ENCODE measurements at places on chromosomes 6 and 20. TPM values are rescaled to one million over a fixed set of nuclear protein-coding genes. Genes with fewer than 3 reads are reported as not detected.

TNFRSF6B gene
- total RNA-seq = 0.47 TPM

NANP gene
- 3.2 TPM for total RNA-seq

SLC23A2 gene
- total RNA-seq = 6.6 TPM

DNA sequence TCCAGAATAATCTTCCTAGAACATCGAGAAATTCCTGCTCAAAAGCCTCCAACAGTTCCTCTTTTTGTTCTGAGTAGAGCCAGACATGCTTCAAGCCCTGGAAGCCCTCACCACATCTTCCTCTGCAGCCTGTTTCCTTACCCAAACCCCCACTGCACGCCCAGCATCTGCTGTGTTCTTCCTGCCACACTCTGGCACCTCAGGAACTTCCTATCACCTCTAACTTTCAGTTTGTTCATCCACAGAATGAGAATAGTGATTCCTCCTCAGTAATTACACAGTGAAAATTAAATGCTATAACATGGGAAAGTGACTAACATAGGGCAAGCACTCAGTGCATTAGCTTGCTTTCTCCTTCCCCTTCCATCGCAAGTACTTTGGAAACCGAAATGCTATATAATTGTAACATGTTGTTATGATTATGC is 26.3 kb downstream of the C6orf89 start:
- H3K27me3 ChIP-seq = no peaks in the 10 kb centered on the region
- peaks cover 25% of the 10 kb centered on the region for H3K4me1 ChIP-seq
- H3K27ac ChIP-seq = peak overlapping the region; percentile 63
- no peak for DNase-seq

DNA sequence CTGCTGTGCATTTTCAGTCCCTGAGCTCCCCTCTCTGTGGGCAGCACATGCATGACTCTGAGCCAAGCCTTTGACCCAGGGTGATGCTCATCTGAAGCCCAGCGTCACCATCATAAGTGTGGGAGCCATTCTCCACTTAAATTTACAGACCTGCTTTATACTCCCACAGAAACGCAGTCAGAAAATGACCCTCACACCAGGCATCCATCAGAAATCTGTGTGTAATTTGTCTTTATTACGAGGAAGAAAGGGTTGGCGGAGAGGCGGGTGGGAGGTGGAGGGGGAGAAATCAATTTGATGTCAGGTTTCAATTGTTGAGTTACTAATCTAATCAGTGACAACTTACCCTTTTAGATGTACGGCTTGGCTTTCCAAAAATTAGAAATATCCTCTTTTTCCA is 353.6 kb downstream of the MAFB start:
- H3K4me1 ChIP-seq = no peaks in the 10 kb centered on the region
- no peak overlapping the region for H3K27ac ChIP-seq
- no peak overlapping the region for H3K4me3 ChIP-seq
- H3K36me3 ChIP-seq = no peaks in the 10 kb centered on the region

- no peak for DNase-seq
- H3K36me3 ChIP-seq = no peaks in the 10 kb centered on the region
- H3K4me3 ChIP-seq = no peak overlapping the region
- peaks cover 13% of the 10 kb centered on the region for H3K4me1 ChIP-seq
These were observed 891.7 kb downstream of the C6orf118 start for GRCh38 chr6:164417537-164418261.

GRCh38 chr20:24479595-24479994 is 10.2 kb downstream of the SYNDIG1 start:
- H3K4me1 ChIP-seq = peaks cover 30% of the 10 kb centered on the region
- H3K27ac ChIP-seq = no peak overlapping the region
- H3K36me3 ChIP-seq = no peaks in the 10 kb centered on the region
- no peaks in the 10 kb centered on the region for H3K27me3 ChIP-seq

GRCh38 chr20:44187054-44187771 is at the start of gene JPH2:
TSS of gene JPH2 (minus strand) at chr20:44187188. CDS start at chr20:44186705, 483 bp downstream.
- no peaks in the 10 kb centered on the region for H3K27me3 ChIP-seq
- peaks cover 21% of the 10 kb centered on the region for H3K4me1 ChIP-seq
- H3K4me3 ChIP-seq = peak within 1 kb of the TSS; percentile 60
- DNase-seq = peak; percentile 71

DNA sequence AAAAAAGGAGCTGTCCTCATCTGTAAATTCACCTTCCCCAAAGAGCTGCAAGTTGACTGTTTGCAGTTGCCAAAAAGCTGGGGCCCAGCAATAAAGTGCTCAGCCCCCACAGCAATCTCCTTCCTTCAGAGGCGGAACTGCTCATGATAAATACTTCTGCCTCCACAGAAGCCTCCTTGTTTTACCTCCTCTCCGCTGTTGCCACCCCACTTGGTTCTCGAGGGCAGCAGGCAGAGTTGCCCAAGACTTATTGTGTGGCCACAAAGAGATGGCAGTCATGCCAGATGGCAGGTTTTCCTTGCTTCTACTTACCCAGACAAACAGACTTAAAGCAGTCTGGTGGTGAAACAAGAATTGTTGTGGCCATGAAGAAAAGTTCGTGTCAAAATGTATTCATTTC is 66.3 kb downstream of the SLX4IP start:
- no peak for DNase-seq
- no peak overlapping the region for H3K27ac ChIP-seq
- no peak overlapping the region for H3K4me3 ChIP-seq

Data from heart right ventricle (tissue), 16 donors.